ENCODE measurements at places on chromosomes 2 and 18.

DNA sequence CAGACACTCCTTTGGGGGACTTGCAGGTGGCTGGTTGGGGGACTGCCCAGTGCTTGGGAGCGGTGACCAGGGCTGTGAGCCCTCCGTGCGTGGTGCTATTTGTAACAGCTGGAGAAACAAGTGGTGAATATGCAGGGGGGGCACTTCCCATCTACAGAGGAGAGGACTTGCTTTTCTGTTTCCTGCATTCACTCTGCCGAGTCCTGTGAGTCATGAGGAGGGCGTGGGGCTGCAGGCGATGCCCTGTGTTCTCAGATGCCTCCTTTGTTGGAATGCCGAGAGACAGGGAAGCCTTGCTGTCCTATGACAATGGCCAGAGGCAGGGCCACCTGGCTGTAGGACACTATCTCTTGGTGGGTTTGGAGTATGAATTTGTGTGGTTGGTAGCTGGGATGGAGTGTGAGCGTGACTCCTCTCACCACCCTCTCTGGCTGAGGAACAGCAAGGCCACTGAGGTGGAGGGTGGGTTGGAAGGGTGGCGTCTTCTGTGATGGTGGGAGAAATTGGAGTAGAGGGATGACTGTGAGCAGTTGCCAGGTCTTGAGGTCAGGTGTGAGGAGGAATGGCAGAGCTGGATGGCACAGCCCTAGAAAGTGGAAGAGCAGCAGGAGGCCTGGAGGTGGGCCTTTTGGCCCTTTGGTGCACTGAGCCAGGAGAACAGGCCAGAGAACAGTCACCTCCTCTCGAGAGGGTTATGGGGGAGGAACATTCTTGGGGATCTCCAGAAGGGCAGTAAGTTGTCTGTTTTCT is 24.3 kb downstream of the FHOD3 start:
- DNase-seq, result no peak

- no peak for DNase-seq
These were observed 172.7 kb upstream of the SERPINE2 start for GRCh38 chr2:224211791-224212190.

DNA sequence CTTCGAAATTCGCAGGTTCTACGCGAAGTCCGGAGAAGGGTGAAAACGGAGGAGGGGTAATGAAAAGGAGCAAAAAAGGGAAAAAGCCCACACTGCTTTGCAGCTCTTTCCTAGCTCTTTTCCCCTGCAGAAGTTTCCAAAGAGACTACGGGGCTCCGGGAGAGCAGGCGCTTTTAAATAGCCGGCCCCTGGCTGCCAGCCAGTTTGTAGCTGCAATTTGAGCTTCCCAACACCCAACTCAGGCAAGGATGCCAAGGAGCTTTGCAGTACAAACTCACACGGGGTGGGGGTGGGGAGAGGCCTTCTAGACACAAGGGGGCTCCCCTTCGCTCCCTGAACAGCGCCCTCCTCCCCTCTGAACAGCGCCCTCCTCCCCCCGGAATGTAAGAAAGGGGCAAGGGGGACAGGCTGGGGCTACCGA is at the start of gene IGFBP5:
TSS of gene IGFBP5 (minus strand) at position 149 of the 421 bp plus-strand sequence. CDS start 774 bp downstream, outside the sequence.
- DNase-seq, result peak; percentile 95

DNA sequence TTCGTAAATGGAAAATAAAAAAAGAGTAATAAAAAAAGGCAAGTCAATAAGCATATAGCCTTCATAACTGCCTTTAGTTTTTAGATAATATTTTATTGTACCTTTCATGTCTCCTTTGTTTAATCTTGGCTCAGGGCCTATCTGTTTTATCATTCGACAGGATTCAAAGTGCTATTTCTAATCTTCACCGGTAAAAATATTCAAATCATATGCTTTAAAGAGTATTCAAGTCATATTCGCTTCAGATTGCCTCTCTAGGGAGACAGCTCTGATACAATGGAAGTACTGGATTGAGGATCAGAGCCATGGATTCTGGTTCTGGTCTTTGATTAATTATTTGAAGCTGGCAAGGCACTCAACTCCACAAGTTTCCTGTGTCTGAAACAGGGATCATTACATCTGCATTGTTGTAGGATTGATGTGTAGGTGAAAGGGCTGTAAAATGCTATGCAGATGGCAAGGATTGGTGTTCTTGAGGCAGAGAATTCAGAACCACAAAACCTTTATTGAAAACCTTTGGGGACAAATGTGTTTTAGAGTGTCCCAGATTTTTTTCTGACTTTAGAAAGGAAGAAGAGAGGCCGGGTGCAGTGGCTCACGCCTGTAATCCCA is 84.3 kb upstream of the RAPH1 start:
- DNase-seq, result no peak

DNA sequence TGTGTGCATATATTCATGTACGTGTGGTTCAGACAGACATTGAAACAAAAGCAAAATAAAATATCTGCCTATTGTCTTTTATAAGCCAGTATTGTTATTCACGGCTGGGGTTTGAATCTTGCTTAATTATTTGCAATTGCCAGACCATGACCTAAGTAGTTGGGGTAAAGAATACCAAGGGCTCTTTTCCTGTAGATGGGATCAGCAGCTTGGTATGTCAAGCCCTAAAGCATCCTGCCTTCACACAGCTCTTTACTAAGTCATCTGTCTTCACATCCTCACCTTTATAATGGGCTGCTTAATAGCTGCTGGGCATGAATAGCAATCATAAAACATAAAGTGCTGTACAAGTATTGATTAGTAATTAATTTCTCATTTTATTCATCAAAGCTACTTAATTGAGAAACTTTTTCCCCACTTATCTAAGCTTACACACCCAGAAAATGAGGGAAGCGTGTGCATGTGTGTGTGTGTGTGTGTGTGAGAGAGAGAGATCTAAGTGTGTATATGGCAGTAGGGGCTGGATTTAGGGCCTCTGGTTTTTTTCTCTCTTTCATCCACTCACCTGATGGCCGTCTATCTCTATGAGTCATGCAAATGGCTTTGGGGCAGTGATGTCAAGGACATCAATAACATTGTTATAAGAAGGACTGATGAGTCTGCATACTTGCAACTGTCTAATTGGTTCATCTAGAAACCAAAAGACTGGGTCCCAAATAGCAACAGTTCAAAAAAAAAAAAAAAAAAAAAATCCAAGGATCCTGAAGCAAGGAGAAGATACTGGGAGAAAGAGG is 244.1 kb upstream of the TNP1 start:
- no peak for DNase-seq

DNA sequence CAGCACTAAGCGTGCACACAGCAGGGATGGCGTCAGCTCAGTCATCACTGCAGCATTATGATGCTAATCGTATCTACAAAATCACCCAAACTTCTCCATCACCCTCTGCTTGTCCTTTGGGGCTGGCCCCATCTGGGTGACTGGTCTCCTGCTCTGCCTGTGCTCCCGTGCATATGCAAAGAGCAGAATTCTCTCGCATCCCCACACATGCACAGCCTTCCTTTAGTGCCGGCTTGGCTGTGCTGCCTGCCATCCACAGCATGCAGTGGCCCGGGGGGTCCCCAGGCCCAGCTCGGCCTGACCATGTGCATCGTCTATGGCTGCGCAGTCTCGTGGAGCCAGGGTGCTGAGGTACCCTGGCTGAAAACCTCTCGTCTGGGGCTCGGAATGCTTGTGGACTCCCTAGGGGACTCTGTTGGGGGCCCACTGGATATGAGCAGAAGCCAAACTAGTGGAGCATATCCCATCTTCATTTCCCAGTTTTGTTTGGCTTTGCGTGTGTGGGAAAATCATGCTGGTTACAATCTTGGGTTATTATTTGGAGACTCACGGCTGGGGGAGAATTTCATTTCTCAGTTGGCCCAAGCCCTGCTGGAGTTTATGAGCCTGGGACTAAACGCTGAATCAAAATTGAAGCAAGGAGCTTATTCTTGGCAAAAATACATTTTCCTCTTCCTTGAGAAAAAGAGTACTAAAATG is 70.9 kb upstream of the HS6ST1 start:
- DNase-seq, result peak; percentile 42

DNA sequence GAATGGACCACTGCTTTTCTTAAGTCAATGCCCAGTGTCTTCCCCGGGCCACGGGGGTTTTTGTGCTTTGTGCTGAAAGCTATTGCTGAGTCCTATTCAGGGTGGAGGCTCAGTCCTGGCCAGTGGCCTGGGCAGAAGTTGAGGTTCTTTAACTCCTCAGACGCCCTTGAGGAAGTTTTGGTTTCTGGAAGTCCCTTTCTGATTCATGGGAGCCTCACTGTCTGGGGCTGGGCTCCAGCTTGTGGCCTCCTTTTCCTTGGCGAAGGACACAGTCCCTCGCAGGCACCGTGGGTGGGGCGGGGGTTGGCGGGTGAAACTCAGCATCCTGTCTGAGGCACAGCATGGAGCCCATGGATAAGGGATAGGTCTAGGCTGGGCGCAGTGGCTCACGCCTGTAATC is 465.2 kb upstream of the HS6ST1 start:
- no peak for DNase-seq

DNA sequence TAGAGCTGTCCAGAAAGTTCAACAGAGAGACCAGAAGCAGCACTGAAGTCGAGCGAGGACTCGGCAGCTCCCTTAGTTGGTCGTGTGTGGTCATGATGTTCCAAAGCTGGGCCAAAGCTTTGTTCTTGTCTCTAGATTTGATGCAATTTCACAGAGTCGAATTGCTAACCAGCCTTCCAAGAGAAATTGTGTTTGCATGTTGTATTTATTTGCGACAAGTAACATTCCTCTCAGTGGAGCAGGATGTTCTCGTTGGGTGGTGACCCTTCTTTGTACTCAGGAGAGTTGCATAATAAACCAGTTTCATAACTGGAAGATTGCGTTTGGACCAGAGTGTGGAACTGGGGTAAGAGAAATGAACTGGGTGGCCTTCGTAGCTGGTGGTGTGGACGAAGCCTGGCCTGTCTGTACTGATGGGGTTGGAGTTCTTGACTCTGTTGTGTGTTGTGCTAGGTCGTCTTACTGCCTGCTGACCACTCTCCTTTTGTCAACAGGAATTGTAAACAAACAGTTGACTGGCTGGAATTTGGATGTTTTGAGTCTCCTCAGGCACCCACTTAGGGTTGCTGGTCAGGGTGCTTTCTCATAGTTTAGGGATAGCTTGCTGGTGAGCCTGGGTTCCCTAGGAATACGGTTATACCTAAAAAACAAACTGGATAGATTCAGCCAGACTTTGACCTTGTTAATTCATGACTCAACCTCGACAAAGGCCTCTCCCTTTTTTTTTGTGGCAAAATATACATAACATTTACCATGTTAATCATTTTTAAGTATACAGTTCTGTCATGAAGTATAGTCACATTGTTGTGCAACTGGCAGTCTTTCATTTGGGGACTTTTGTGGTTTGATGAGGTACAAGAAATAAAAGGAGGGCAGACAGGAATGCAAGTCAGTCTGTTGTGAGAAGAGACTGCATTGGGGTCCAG is 28.9 kb upstream of the TOGARAM2 start:
- no peak for DNase-seq

- no peak for DNase-seq
These were observed 4.4 kb downstream of the ACTR2 start for GRCh38 chr2:65231892-65232477.

DNA sequence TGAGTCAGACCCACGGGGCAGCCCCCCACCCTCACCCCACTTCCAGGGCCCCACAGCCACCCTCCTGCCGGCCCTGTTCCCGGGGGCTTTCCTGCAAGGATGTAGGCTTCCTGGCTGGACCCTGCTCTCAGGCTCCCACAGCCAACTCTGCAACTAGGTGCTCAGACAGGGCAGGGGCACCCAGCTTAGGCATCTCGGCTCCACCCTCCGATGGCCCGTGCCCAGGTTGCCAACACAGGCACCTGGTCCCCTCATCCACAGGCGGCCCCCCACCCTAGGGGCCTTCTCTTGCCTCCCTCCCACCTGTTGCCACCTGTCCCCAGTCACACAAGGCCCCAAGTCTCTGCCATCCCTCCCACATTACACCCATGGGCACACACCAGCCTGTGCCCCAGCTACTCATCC is 34.6 kb downstream of the HS6ST1 start:
- no peak for DNase-seq

DNA sequence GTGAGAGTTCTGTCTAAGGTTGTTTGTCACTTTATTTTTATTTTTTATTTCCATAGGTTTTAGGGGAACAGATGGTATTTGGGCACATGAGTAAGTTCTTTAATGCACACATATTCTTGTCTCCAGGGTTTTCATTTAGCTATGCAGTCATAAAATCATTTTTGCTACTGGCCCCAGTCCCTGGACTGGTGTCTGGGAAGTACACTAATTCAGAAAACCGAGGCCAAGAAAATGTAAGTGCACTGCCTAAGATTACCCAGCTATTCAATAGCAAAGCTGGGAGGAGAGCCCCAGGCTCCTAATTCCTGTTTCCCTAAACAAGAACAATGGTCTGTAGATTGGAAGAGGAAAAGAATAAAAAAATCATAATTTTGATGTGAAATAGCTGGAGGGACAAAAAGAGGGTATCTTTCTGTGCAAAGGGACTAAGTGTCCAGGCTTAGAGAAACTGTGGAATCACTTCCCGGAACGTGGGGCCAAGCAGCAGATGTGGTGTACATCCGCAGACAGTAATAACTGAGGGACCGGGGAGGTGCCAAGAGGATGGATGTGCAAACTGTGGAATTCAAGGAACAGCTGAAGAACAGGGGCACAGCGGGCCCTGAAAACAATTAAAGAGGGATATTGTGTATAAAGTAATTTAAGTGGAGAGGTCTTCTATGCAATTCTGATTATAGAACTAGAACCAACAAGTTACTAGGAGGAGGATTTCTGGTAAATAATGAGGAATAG is 236.3 kb downstream of the ACKR3 start:
- no peak for DNase-seq

DNA sequence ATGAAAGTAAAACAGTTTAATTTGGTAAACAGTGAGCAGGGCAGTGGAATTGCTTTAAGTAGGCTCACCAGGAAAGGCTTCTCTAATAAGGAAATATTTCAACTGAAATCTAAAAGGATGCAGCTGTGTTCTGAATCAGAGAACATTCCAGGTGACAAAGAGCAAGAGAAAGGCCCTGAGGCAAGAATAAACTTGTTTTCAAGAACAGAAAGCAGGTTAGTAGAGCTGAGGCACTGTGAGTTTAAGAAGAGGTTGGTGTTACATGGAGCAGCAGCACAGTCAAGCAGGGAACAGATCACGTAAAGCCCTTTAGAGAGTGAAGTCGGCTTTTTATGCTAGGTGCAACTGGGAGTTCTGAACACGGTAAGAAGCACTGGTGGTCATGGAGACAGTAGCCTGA is 57.0 kb upstream of the SCN1A start:
- DNase-seq, result no peak

GRCh38 chr2:144462266-144462665 is 57.7 kb downstream of the ZEB2 start:
- no peak for DNase-seq

DNA sequence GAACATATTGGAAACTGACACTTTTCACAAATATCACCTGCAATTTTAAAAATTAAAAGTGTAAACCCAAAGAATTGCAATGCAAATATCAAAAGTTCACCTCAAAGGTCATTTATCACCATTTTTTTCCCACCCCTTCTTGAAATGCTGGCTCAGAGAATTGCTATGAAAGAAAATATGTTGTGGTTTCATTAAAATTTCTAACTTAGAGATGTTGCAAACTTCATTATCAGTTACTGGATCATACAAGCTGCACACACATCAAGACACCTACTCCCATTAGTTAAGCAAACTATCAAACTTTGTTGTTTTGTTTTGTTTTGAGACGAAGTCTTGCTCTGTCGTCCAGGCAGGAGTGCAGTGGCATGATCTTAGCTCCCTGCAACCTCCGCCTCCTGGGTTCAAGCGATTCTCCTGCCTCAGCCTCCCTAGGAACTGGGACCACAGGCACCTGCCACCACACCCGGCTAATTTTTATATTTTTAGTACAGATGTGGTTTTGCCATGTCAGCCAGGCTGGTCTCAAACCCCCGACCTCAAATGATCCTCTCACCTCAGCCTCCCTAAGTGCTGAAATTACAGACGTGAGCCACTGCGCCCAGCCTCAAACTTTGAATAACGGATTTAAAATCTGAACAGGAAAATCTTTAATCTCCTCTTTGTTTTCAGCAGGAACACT is 37.0 kb downstream of the STK39 start:
- DNase-seq, result no peak

Data from femur (tissue), 1 donor.